ENCODE measurements at places on chromosomes 4 and X.

GRCh38 chr4:25882226-25882625, 19.4 kb upstream of the SEL1L3 start:
- no peak for DNase-seq

DNA sequence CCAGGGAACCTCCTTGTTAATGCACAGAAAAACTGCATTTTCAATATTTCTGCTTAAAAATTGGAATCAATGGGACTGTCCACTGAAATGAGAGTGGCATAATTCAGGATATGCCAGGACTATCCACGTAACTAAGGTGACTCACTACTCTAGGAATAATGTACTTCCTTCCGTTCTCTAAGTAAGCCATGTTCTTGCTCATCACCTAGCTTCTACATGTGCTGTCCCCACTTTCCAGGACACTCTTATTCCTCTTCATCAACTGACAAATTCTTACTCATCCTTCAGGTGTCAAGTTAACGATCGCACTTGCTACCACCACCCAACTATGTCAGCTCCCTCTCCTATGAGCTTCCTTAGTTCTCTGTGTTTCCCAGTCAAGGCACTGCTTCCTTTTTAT, 342.8 kb upstream of the F9 start:
- no peak for DNase-seq

- DNase-seq = no peak
Measured at GRCh38 chr4:73281396-73281795, 22.8 kb upstream of the ANKRD17 start.

- DNase-seq = no peak
Measured at GRCh38 chrX:77597511-77597910, 150.3 kb downstream of the FGF16 start.

- no peak for DNase-seq
Measured at GRCh38 chr4:3829956-3830773, 64.0 kb downstream of the ADRA2C start.

- DNase-seq = no peak
Measured at GRCh38 chr4:59102311-59102710, 1992.1 kb upstream of the IGFBP7 start.

GRCh38 chr4:8131826-8132225, 26.8 kb downstream of the ABLIM2 start:
- no peak for DNase-seq

GRCh38 chr4:14364953-14365536, 637.2 kb upstream of the CPEB2 start:
- DNase-seq = no peak

GRCh38 chr4:14465507-14465906, 536.8 kb upstream of the CPEB2 start:
- DNase-seq = no peak

- no peak for DNase-seq
Measured at GRCh38 chr4:8905773-8906667, 34.4 kb upstream of the HMX1 start.

DNA sequence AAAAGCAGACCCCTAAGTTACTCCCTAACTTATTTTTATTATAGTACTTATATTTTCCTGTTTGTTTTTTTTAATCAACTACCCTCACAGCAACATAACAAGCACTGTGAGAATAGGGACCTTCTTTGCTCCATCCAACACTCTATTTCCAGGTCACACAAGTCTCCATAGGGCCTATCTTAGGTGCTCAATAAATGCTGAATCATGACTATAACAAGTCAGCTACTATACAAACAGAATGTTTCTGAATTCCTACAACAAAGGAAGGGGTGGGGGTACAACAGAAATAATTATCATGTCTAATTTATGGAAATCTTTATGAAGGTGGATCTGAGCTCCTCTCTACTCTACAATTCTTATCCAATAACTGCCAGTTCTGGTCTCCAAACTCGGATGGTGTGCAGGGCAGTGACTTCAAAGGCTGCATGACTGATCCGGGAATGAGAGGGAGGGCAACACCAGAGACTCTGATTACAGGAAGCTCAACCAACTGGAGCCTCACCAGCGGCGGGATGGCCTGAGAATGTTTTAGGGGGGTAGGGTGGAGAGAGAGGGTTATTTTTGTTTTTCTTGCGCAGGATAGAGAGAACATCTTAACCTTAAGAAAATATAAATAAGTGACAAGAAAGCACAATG, 71.1 kb downstream of the HADH start:
- DNase-seq = no peak

- no peak for DNase-seq
Measured at GRCh38 chr4:184402740-184403383, 71.5 kb downstream of the IRF2 start.

GRCh38 chr4:10579648-10580047, 104.9 kb downstream of the CLNK start:
- DNase-seq = no peak

DNA sequence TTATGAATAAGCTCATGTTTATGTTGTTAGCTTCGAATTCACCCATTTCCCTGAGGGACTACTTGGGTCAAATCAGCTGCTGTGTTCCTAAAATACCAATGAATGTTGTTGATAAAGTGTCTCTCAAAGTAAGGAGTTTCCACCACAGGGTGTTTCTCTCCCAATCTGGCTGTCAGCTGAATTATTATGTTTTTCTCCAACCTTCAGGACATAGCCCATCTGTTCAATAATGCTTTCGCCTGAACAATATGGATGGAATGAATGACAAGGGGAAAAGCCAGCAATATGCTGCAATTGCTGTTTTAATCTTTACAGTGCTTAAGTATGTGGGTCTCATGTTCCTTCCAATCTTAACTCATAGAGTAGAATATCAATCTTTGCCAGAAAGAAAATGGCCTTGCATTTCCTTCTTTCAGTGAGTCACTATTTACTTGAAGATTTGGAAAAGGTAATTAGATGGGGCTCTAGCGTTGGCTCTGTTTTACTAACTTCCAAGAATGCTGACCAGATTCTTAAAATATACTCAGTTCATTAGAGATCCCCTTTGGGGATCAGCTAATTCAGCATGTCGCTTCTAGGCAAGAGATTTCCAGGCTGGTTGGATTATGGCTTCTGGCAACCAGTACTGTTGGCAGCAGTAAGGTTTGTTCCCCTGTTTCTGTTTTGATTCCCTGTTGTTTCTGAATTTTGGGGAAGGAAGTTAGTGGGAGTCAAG, 410.5 kb downstream of the PPP3CA start:
- DNase-seq = no peak

- DNase-seq = no peak
Measured at GRCh38 chr4:20422398-20422797, 170.7 kb downstream of the SLIT2 start.

GRCh38 chr4:184273166-184274147, 55.8 kb upstream of the ENPP6 start:
- DNase-seq = no peak

- DNase-seq = no peak
Measured at GRCh38 chrX:31165241-31166035, 93.6 kb upstream of the FTHL17 start.

DNA sequence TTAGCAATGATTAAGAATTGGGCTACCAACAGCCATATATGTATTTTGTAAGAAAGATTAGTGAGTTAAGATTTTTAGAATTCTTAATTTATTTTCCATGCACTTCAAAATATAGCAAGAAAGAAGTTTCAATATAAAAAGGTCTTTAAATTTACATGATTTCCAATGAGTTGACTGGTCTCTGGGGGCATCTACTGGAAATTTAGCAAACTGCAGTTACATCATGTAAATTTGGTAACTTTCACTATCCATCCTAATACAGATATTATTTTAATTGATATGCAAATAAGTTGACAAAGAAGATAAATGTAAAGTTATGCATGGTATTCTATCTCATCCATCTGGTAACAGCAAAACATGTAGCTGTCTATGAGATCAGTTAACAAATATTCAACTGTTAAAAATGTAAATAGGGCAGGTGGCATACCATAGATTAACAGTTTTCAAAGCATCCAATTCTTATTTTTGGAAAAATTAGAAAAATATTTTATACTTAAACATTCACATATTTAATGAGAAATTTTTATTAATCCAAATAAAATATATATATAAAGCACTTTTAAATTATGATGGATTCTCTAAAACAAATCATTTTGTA, 29.1 kb downstream of the TTC29 start:
- DNase-seq = no peak

- DNase-seq = no peak
Measured at GRCh38 chr4:46258431-46258830, 131.5 kb downstream of the GABRA2 start.

DNA sequence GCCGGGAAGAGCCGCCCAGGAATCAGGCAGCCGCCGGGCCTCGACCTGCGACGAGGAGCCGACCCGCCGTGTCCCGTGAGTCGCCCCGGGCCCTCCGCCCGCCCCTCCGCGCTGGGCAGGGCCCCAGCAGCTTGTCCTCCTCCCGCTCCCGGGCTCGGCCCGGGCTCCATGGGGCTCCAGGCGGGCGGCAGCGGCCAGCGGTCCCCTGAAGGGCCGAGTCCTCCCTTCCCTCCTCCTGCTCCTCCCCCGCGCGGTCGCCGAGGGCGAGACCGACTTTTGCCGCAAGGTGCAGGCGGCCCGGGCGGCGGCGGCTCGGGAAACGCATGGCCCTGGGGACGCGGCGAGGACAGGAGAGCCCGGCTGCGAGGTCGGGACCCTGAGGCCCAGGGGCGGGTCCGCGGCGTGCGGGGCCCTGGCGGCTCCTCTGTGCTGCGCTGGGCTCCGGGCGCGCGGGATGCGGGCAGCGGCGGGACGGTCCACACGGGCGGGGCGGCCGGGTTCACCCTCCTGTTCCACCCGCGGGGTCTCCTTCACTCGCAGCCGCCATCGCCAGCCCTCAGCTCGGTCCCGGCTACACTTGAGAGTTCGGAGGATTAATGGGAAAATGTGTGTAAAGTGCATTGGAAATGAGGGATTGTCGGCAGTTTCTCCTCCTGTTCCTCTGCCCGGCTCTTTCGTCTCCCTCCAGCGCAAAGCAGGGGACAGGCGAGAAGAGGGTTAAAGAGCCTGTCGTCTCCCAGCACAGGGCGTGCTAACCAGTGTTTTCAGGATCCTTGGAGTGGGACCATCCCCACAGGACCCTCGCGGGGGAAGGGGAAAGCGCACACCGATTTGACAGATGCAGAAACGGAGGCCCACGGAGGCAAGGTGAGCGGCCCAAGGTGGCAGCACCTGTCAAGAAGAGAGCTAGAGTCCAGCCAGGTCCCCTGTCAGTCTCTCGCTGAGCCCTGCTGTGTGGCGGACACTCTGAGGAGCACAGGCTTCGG, 16.6 kb upstream of the ZNF718 start:
- no peak for DNase-seq

DNA sequence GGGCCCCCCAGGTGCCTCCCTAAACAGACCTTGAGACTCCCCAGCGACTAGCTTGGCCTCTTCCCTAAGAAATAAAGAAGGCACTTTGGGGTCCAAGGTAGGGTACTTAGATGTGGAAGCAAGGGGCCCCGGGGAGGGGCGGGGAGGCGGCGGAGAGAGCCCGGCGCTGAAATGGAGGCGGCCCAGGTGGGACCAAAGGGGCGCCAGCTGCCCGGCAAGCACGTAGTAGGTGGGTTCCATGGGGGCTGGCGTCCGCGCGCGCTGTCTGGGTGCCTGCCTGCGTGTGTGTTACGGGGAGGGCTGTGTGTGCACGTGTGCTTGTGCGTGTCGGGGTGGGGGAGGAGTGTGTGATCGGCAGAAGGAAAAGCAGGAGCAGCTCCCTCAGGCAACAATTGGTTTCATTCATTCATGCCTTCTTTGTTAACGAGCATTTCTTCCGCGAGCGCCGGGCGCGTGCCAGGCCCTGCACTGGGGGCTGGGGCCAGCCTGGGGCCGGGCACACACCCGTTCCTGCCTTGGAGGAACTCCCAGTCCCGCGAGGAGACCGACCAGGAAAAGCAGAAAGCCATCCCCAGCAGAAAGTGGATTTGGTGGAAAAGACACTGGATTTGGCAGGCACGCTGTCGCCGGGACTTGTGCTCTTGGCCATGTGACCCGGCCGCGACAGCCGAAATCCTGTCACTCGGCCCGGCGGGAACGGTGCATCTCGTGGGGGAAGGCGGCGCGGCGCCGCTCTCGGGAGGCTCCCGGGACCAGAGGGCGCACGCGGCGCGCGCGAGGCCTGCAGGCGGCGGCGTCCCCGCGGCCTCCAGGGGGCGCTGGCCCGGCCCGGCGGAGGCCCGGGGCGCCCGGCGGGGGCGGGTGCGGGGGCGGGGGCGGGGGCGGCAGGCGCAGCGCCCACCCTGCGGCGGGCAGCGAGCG, 3.3 kb upstream of the DUSP9 start:
- no peak for DNase-seq

DNA sequence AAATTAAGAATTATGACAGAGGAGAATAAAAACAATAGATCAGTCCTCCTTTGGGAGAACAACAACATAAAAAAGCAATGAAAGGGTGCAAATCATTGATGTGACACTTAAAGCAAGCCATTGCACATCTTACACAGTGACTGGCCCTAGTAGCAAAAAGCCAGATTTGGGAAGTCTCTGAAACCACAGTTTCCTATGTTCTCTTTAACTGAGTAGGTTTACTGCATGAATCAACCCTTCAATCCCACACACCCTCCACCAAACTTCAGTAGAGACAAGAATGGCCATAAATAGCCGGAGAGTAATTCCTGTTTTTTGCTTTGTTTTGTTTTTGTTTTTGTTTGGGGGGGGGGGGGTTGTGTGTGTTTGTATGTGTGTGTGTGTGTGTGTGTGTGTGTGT, 180.8 kb downstream of the VEGFC start:
- no peak for DNase-seq

- DNase-seq = no peak
Measured at GRCh38 chr4:80229590-80229989, 32.3 kb downstream of the PRDM8 start.

DNA sequence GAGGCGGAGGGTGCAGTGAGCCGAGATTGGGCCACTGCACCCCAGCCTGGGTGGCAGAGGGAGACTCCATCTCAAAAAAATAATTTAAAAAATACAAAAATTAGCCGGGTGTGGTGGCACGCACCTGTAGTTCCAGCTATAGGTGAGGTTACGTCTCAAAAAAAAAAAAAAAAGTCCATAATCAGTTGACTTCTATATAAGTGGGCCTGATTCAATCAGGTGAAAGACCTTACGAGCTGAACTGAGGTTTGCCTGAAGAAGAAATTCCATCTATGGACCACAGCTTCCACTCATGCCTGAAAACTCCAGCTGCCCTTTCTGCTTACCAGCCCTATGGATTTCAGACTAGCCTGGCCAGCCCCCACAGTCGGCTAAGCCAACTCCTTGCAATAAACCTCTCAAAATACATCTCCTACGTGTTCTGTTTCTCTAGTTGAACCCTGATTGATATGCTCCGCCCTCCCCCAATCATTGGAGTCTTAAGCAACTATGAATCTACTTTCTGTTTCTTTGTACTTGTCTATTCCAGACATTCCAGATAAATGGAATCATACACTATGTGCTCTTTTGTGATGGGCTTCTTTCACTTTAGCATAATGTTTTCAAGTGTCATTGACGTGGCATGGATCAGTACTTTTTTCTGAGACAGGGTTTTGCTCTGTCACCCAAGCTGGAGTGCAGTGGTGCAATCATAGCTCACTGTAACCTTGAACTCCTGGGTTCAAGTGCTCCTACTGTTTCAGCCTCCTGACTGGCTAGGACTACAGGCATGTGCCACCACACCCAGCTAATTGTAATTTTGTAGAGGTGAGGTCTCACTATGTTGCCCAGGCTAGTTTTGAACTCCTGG, 36.6 kb downstream of the SAT1 start:
- DNase-seq = no peak

GRCh38 chr4:115234405-115235093, 121.1 kb upstream of the NDST4 start:
- no peak for DNase-seq

All from activated effector memory CD4-positive, alpha-beta T cell treated with Interleukin-2 at 50 U/mL for 16 hours (primary cell).